ENCODE measurements at places on chromosomes 3 and 15. TPM values are rescaled to one million over a fixed set of nuclear protein-coding genes. Genes with fewer than 3 reads are reported as not detected.
A peak's percentile ranks its signal among the peaks of the same experiment; 100 is the strongest.

The ATP13A4 gene
- total RNA-seq: not detected

The ITPKA gene
- 6.3 TPM for total RNA-seq

The CSPG5 gene
- total RNA-seq: 3.2 TPM

The SPESP1 gene
- not detected for total RNA-seq

The SERINC4 gene
- not detected for total RNA-seq

The RAB5A gene
- total RNA-seq: 31.2 TPM

The ANKDD1A gene
- total RNA-seq: 6.8 TPM

The DHFR2 gene
- 2.7 TPM for total RNA-seq

The TM4SF18 gene
- total RNA-seq: 54.5 TPM

The GOLGA8S gene
- total RNA-seq: 0.15 TPM

The SGO1 gene
- 14.8 TPM for total RNA-seq

The MNS1 gene
- 3.8 TPM for total RNA-seq

The ATP2B2 gene
- total RNA-seq: not detected

The SPTBN5 gene
- 2.1 TPM for total RNA-seq

The ANKUB1 gene
- total RNA-seq: not detected

DNA sequence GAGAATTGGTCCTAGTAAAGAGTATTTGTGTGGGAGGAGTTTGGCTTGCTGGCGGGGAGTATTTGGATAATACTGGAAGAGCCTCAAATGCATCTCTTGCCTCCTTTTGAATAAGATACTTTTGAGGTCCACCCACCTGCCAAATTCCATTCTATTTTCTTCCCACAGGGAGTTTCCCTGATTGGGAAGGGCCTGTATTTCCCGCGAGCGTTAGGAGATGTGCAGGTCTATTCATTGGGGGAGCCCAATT, 406 bp upstream of the RASA2 start:
- no peaks in the 10 kb centered on the region for H3K27me3 ChIP-seq
- H3K4me3 ChIP-seq: peak overlapping the region; percentile 69
- peaks cover 15% of the 10 kb centered on the region for H3K4me1 ChIP-seq
- H3K27ac ChIP-seq: peak overlapping the region; percentile 18
- no peaks in the 10 kb centered on the region for H3K36me3 ChIP-seq

DNA sequence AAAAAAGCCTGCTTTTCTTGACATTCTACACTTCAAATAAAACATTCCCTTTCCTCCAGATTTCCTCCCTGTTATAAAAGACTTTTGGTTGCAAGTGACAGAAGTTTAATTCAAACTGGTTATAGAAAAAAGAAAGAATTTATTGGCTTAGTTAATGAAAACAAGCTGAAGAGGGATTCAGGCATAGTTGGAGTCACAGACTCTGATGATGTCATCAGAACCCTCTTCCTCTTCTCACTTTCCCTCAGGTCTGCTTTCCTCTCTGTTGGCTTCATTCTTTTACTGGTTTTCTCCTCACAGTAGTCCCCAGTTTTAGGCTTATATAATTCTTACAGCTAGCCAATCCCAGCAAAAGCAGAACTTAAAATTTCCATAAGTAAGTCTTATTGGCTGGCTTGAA, 32.0 kb upstream of the MBNL1 start:
- H3K4me3 ChIP-seq: no peak overlapping the region
- H3K4me1 ChIP-seq: no peaks in the 10 kb centered on the region
- no peaks in the 10 kb centered on the region for H3K36me3 ChIP-seq
- no peak overlapping the region for H3K27ac ChIP-seq
- DNase-seq: no peak

- H3K4me1 ChIP-seq: no peaks in the 10 kb centered on the region
- no peaks in the 10 kb centered on the region for H3K27me3 ChIP-seq
- no peak for DNase-seq
- no peak overlapping the region for H3K27ac ChIP-seq
- H3K4me3 ChIP-seq: no peak overlapping the region
Observed at GRCh38 chr3:78275420-78275852, 1235.5 kb downstream of the ROBO2 start.

GRCh38 chr3:132079147-132079546, 44.3 kb upstream of the CPNE4 start:
- H3K36me3 ChIP-seq: no peaks in the 10 kb centered on the region
- DNase-seq: no peak
- H3K27me3 ChIP-seq: no peaks in the 10 kb centered on the region
- no peak overlapping the region for H3K27ac ChIP-seq
- no peaks in the 10 kb centered on the region for H3K4me1 ChIP-seq
- H3K4me3 ChIP-seq: no peak overlapping the region

GRCh38 chr3:122680475-122681283, at the start of gene PARP14:
PARP14 (plus strand) TSS chr3:122680839; CDS start chr3:122680884, 45 bp downstream.
- H3K27ac ChIP-seq: peak within 1 kb of the TSS; percentile 94
- H3K27me3 ChIP-seq: no peaks in the 10 kb centered on the region
- no peaks in the 10 kb centered on the region for H3K36me3 ChIP-seq

DNA sequence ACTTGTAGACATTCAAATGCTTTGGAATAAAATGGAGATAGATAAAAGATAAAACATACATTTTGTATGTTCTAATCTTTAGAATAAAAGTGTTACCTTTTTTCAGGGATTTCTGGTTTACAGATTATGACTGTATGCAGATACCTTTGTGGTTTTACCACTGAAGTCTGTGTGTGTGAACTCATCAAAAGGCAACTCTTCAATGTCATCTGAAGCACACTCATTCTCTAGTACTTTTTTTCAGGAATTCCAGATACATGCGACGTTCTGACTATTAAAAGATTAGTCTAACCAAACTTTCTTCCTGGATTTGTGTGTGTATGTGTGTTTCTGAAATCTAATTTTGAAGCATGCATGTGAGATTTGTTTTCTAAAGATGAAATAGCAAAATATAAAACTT, 188.6 kb downstream of the NLGN1 start:
- no peak overlapping the region for H3K27ac ChIP-seq
- peaks cover 12% of the 10 kb centered on the region for H3K27me3 ChIP-seq
- DNase-seq: no peak
- H3K4me3 ChIP-seq: no peak overlapping the region

- H3K27ac ChIP-seq: no peak overlapping the region
- peaks cover 46% of the 10 kb centered on the region for H3K36me3 ChIP-seq
- no peak for DNase-seq
- no peaks in the 10 kb centered on the region for H3K4me1 ChIP-seq
- no peaks in the 10 kb centered on the region for H3K27me3 ChIP-seq
Observed at GRCh38 chr3:128113817-128114794, 9.5 kb downstream of the RUVBL1 start.

DNA sequence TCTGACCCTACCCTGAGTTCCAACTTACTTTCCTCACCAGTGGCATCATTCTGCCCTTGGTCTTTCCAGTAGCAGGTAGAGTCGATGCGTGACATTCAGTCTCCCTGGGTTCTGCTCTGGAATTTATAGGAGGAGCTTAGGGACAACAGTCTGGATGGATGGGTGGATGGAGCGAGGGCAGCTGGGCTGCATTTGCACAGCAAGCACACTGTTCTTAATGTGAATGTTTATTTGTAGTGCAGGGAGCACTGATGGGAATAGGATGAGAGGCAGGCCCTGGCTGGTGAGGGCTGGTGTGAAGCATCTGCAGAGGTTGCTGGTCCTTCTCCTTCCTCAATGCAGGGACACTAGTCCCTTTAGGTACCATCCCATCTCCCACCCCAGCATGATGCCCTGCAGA, 176.2 kb downstream of the EPHB1 start:
- no peak overlapping the region for H3K4me3 ChIP-seq
- no peaks in the 10 kb centered on the region for H3K36me3 ChIP-seq
- no peak overlapping the region for H3K27ac ChIP-seq
- DNase-seq: no peak

- H3K27me3 ChIP-seq: no peaks in the 10 kb centered on the region
- H3K27ac ChIP-seq: no peak overlapping the region
- H3K4me3 ChIP-seq: no peak overlapping the region
- DNase-seq: no peak
- no peaks in the 10 kb centered on the region for H3K36me3 ChIP-seq
Observed at GRCh38 chr3:192696943-192697587, 30.3 kb downstream of the FGF12 start.

- no peak for DNase-seq
- no peaks in the 10 kb centered on the region for H3K4me1 ChIP-seq
- no peak overlapping the region for H3K4me3 ChIP-seq
- no peaks in the 10 kb centered on the region for H3K36me3 ChIP-seq
Observed at GRCh38 chr3:13141991-13142412, 68.8 kb upstream of the IQSEC1 start.

GRCh38 chr15:78921940-78922339, 22.9 kb downstream of the CTSH start:
- H3K36me3 ChIP-seq: peaks cover 5% of the 10 kb centered on the region
- H3K4me3 ChIP-seq: no peak overlapping the region
- no peak overlapping the region for H3K27ac ChIP-seq
- H3K27me3 ChIP-seq: no peaks in the 10 kb centered on the region
- DNase-seq: no peak

DNA sequence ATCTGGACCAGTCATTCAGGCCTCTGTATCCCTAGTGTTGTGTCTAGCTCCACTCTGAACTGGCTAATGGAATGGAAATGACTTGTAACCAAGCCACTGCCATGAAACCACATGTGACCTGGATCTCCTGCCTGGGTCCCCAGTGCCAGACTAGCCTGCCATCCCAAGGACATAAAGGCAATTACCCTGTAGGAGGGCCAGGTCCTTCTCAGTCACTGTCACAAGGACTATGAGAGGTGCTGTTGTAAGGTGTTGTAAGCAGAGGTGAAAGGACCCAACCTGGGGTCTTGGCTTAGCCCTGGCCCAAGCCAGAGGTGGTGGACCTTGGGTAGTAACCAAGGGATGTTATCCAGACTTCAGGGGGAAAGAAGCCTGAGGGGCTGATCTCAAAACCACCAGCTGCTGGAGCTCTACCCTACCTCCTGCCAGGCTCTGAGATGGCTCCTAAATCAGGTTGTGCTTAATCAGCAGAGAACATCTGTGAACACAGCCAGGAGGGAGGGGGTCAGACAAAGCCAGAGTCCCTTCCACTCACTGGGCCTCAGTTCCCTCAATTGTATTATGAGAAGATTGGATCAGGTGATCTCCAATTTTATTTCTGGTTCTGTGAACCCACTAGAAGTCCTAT, 15.7 kb upstream of the KLHL24 start:
- peaks cover 2% of the 10 kb centered on the region for H3K27me3 ChIP-seq
- no peak overlapping the region for H3K4me3 ChIP-seq
- no peak for DNase-seq
- no peaks in the 10 kb centered on the region for H3K36me3 ChIP-seq
- H3K4me1 ChIP-seq: no peaks in the 10 kb centered on the region

DNA sequence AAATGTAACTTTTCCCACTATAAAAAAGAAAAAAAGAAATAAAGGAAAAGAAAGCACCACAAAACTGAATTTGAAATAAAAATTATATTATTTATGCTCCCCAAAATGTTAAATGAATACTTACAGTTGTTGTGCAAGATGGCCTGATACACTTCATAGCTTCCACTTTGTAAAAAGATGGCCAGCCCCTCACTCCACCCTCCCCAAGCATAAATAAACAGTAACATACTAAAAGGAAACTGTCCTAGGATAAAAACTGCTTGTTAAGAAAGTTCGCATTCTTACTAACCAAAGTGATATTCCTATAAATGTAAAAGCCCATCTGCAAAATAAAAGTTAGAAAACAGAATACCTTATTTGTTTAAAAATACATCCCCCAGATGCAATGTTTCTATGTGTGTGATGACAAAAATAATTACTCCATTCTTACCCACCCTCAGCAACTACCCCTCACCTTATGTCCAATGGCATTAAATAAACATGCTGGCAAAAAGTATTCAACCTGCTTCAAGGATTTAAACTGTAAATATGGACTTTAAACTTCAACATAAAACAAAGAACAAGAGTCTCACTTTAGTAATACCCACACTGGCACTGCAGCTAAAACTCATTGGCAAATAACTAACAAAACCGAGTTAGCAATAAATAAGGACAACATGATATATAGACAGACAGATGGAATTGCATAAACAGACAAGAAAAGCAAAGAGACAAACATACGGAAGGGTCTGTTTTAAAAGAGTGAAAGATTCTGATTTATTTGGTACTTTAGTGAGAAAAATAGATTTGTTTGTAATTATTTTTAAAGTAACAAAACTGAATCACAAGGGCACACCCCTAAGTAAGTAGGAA, 47.7 kb downstream of the ZBTB20 start:
- H3K27me3 ChIP-seq: no peaks in the 10 kb centered on the region
- no peak overlapping the region for H3K4me3 ChIP-seq
- no peak overlapping the region for H3K27ac ChIP-seq
- no peak for DNase-seq
- H3K4me1 ChIP-seq: no peaks in the 10 kb centered on the region

GRCh38 chr3:134795746-134796280, 753 bp downstream of the EPHB1 start:
- DNase-seq: no peak
- H3K27ac ChIP-seq: no peak overlapping the region
- no peaks in the 10 kb centered on the region for H3K36me3 ChIP-seq

- H3K36me3 ChIP-seq: no peaks in the 10 kb centered on the region
- no peak for DNase-seq
- no peak overlapping the region for H3K4me3 ChIP-seq
- H3K27me3 ChIP-seq: peaks cover 10% of the 10 kb centered on the region
- no peaks in the 10 kb centered on the region for H3K4me1 ChIP-seq
Observed at GRCh38 chr15:79549196-79549595, 117.1 kb downstream of the MINAR1 start.

Measured in Panc1 (cell line).